ENCODE measurements at places on chromosomes 16 and 17. TPM values are rescaled to one million over a fixed set of nuclear protein-coding genes. Genes with fewer than 3 reads are reported as not detected.

GRCh38 chr17:913207-913606, 66.4 kb downstream of the NXN start:
- no peak for DNase-seq

DNA sequence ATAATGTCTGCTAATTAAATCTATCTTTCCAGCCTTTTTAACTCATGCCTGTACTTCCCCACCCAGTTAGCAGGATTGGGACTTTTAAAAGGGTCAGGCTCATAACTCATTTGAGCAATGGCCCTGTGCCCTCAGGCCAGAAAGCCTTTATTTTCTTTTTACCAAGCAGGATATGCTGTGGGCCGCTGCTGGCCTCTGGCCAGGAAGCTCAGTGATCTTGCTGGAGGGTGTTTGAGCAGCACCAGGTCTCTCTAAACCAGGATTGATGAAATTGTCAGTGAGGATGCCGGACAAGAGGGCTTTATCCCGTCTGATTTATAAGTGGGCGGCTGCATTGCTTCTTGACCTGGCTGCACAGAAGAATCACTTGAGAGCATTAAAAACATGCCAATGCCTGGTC, 187.8 kb downstream of the RAB11FIP4 start:
- no peak for DNase-seq

- DNase-seq, result no peak
These were observed 62.6 kb upstream of the RASL10B start for GRCh38 chr17:35668802-35669201.

The CLEC3A gene
- total RNA-seq, result not detected

Data from sciatic nerve (tissue), 2 donors.